ENCODE measurements at places on chromosomes 1 and 21.
A peak's percentile ranks its signal among the peaks of the same experiment; 100 is the strongest.

DNA sequence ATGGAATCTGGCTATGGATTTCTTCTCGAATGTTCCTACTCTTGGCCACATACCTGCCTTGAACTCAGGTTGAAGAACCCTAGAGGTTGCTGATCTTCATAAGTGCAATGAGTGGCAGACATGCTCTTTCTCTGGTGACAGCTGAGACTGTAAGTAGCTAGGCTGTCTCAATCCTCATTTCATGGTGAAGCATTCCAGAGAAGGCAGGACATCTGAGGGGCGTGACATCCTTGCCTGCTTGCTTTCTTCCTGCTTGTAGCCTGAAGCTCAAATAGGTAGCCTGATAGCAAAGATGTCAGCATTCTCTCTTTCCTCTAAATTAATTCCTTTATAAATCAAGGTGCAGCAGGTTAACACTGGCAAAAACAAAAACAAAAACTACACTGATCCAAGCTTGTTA, 114.6 kb upstream of the MAGI3 start:
- DNase-seq: no peak

GRCh38 chr21:32414579-32415358, 2.3 kb downstream of the EVA1C start:
- DNase-seq: no peak

- no peak for DNase-seq
Measured at GRCh38 chr1:229058111-229058561, 212.8 kb upstream of the RAB4A start.

GRCh38 chr21:42421018-42421793, 17.5 kb downstream of the UBASH3A start:
- DNase-seq: peak; percentile 65

GRCh38 chr21:17527711-17528110, 14.9 kb downstream of the CXADR start:
- no peak for DNase-seq

GRCh38 chr1:6467744-6468688, 2.0 kb upstream of the TNFRSF25 start:
- no peak for DNase-seq

DNA sequence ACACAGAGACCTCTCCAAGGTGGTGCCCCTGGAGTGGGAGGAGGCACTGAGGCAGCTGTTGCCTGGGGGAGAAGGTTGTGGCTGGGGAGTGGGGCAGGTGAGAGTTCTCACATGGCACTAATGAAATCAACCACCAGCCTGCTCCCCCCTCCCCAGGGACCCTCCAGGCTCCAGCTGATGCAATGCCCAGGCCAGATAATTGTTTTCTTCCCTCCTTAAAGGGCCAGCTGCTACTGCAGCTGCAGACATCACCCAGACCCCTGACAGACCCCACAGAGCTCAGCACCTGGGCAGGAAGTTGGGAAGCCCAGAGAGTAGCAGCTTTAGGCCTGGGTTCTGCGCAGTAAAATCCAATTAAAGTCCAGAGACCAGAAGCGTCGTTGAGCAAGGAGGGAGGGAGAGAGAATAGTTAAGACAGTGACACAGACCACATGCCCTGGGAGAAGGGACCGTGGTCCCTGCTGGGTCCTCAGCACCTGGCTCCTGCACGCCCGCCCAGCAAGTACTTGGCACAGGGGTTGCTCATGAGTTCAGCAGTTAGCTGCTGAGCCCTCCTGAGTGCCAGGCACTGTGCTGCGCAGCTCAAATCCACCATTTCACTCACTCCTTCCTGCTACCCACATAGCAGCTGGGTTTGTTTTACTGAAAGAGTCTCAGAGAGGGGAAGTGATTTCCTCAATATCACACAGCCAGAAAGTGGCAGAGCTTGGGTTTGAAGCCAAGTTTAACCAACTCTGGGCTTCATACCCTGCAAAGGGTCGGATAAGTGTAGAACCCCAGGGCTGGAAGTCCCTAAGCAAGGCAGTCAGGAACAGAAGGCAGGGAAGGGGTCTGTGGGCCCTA, 1.9 kb downstream of the RIMS3 start:
- no peak for DNase-seq

GRCh38 chr21:15301014-15301413, 236.2 kb upstream of the NRIP1 start:
- no peak for DNase-seq

- DNase-seq: no peak
Measured at GRCh38 chr1:189804352-189804751, 673.3 kb downstream of the BRINP3 start.

- DNase-seq: no peak
Measured at GRCh38 chr1:102853701-102854187, 254.6 kb downstream of the COL11A1 start.

DNA sequence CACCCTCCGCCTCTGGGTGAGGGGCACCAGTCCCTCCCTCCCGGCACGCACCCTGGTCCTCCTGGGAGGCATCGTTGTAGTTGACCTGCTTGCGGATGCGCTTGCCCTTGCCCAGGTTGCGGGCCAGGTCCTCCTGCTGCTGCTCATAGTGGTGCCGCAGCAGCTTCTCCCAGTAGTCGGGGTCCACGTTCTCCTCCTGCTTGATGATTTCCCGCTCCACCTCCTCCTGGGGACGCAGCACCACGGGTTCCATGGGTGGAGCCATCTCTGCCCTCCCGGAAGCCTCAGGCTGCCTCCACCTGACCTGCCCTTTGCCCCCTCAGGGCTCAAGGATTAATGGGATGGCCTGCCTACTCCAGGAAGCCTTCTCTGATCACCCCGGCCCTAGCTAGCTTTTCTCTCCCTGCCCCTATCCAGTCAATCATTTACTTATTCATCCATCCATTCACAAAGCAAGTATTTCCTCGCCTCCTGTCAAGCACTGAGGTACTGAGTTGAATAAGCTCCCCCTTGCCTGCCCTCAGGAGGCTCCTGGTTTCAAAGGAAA, 53.5 kb downstream of the CHD5 start:
- DNase-seq: no peak

DNA sequence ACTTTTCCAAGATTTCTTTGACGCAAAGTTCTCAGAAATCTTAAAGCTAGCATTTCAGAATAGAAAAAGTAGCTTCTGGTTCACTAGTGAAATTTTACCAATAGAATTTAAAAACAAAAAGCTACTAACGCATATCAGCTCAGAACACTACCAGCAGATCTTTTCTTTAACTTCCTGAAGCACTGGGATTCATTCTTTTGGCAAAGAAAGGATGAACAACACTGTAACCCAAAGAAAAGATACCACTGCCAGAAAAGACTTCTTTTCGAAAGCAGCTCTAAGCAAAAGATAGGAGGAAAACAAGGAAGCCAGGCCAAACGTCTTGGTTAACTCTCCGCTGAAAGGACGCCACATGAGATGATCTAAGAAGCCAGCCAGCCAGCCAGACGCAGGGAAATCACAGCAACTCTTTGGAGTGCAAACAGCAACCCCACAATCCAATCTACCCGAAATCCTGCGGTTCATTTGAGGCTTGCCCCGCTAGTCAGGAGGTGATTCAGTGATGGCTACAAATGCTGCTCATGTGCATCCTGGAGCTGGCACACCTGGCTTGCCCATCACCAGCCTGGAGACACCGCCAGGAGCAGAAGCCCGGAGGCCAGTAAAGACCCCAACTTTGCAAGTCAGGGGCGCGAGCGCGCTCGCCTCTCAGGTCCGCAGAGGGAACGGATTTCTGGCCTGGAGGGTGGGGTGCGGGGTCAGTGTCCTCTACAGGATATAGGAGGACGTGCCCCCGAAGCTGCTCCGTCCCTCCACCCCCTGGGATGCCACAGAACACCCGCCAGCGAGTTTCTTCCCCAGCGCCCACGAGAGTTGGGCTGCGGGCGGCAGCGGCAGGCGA, 812 bp downstream of the NBPF1 start:
- no peak for DNase-seq

- DNase-seq: no peak
Measured at GRCh38 chr1:8598060-8598724, 219.2 kb downstream of the RERE start.

DNA sequence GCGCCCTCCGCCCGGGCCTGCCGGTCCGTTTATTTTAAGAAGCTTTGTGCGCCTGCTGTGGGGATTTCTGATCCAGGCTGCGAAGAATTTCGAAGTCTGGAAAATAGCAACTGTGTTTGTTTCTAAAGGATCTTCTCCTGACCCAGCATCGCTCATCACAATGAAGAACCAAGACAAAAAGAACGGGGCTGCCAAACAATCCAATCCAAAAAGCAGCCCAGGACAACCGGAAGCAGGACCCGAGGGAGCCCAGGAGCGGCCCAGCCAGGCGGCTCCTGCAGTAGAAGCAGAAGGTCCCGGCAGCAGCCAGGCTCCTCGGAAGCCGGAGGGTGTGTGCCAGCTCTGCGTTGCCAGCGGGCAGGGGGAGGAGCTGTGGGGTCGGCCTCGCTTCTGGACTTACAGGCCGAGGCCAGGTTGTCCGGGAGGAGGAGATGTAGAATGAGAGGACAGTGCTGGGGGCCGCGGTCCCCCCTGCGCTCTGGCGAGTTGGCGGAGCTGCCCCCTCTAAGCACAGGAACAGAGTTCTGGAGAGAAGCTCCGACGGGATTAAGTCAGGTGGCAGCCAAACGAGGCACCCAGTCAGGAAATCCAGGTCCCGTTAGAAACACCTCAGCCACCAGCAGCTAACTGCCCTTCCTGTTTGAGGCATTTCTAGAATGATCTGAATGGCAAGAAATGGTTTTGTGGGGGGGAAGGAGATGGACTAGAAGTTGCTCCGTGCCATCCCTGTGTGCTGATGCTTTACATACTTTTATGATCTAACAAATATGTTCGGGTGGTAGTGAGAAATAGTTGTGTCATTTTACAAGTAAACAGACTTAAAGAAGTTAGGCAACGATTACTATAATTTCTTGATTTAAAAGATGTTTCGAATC, 948 bp downstream of the TXLNA start:
- peak; percentile 72 for DNase-seq

DNA sequence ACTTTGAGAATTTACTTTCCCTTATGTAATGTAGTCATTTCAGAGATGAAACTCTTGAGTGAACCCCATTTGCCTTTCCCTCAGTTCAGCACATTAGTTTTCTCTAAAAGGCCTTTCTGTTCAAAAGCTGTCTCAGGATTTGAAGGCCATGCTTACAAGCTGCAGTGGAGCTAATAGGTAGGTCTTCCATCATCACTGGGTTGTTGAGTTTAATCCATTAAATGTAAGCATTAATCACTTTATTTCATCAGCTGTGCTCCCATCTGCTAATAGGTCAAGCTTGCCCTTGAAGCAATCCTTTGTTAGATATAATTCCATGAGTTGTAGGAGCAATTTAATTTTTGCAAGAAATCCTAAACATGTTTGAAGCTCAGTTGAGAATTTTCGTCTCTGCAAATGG, 422.2 kb upstream of the ZP4 start:
- DNase-seq: no peak

- peak; percentile 71 for DNase-seq
Measured at GRCh38 chr1:117654493-117655219, 48.8 kb downstream of the TENT5C start.

DNA sequence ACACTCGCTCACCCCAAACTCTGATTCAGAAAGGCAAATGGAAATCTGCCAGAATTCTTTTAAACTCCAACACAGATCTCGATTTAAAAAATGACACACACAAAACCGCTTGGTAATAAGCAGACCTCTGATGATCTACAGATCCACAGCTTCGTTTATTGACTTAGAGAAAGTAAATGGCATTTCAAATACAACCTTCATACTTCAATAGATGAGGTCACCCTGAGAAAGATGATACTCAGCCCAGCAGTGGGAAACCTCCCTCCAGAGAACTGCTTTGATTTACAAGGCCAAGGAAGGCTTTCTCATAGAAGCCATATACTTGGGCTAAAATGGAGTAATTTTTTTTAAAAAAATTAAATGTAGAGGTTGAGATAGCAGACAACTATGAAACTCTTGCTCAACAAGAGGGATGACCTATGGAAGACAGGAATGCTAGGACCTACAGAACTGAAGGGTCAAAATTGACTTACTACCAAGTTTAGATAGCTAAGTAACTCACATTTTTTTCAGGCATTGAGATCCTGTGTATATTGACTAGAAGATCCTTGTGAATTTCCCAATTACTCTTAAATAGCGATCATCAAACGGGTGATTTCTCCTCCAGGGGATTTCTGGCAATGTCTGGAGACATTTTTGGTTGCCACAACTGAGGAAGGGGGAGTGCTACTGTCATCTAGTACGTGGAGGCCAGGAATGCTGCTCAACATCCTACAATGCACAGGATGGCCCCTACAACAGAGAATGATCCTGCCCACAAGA, 143.9 kb downstream of the CLIC6 start:
- no peak for DNase-seq

DNA sequence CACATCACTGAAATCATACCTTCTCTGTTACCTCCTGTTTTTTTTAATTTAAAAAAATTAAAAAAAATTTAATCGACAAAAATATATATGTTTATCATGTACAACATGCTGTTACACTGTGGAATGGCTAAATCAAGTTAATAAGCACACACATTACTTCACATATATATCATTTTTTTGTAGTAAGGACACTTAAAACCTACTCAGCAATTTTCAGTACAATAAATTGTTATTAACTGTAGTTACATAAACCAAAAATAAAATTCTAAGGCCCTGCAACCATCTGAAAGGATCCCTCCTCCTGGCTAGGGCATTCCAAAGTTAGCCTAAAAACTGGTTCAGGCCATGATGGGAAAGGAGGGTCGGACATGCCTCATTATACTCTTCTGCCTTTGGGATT, 23.6 kb upstream of the COQ8A start:
- no peak for DNase-seq

DNA sequence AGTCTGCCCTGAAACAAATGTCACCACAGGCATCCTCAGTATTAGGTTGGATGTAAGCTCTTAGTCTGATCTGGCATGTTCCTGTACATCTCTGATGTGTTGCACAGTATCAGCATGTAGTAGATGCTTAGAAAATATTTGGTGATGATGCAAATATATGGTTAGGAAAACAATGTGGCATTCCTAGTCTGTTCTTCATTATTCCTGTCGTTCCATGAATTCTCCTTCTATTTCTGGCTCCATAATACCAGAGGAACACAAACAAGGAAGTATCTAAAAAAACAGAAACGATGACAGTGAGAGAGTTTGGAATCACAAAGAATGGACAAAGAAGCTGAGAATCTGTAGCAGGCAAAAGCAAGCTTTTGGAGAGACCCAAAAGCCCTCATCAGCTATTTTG, 236.6 kb downstream of the HHAT start:
- DNase-seq: no peak

DNA sequence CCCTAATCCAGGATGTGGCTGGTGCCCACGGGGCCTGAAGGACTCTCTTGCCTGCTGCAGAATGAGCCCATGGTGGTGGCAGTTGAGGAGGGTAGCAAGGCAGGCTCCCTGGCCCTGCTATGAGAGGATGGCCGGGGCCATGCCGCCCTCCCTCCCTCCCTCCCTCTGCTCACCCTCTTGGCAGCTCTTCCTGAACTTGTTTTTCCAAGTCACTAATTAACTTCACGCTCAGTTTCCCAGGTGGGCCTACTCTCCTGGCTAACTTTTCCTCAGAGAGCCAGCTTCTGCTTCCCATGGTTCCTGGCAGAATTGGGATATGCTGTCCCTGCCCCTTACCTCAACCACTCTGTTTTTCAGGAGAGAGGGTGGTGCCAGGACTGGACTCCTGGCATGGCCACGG, 10.2 kb downstream of the KCNC4 start:
- DNase-seq: no peak

Measured in activated CD4-positive, alpha-beta T cell treated with anti-CD3 and anti-CD28 coated beads, Interleukin-2, amount 50 U/mL, for 16 hours (primary cell).